HFF-Myc (cell line): ENCODE measurements at places on chromosomes 3 and 15.

GRCh38 chr15:59818336-59818735 is 129.2 kb upstream of the BNIP2 start:
- no peak for DNase-seq

DNA sequence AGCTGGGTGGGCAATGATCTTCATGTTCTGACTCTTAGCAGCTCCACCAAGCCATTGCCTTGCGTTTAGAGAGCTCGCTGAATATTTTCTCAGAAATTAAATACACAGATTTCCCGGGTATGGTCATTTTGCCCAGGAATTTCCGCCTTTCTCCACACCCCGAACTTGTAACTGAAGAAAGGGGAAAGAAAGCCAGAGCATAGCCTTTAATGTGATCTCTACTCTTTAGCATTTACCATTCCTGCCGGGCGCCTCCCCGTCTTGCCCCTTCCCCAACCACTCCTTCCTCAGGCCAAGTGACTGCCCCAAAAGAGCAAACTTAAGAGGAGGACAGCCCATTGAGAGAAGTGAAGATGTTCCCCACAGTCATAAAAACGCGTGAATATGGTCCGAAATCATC is 53.1 kb downstream of the LMCD1 start:
- DNase-seq: no peak

DNA sequence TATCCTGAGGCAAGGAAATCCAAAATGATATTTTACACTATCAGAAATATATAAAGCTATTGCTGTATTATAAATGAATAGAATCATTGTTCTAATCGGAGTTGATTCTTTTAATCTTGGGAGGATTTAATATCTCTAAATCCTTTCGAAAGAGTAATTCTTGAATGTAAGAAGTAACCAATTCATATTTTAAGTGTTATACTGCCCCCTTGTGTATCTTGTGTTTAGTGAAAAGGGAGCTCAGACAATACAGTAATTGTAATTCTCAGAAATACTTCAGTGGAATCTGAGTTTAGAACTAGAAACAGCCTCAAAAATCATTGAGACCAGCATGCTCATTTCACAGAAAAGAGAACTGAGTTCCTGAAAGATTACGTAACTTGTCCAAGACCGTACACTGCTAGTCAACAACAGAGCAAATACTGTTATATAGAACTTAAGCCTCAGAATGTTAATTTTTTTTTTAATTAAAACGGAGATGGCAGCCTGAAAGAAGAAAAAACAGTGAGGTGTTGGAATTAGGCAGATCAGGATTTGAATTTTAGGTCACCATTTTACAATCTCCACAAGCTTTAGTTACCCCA is 42.9 kb downstream of the PLCH1 start:
- peak; percentile 17 for DNase-seq

DNA sequence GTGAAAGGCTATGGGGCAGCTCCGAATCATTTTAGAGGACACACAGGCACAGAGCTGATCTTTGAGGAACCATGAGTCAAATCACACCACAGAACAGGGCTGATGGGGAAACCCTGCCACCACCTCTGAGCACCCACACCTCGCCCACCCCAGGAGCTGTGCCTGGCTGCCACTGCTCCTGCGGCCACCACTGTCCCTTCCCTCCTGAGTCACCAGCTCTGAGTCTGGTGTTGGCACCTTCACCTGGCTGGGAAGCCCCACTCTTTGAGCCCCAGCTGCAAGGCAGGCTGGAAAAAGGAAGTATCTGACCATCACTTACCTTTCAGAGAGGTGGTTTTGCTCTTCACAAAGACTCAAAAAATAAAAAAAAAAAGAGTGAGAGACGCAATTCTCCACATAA is 63.6 kb upstream of the MEF2A start:
- DNase-seq: no peak

DNA sequence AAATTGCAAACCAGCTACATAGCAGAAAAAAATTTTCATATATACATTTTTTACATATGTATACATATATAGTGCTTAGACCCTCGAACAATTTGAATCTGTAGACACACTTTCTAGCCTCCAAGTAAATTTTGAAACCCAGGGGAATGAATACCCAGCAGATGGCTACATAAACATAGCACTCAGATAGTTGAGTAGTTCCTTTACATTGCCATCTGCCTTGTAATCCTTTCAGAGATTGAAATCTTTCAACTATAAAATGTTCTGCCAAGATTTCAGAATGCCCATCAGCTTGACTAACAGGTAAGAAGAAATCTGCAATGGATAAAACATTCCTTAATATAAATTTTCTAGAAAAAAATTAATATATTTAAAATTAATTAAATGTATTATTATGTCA is 1333.5 kb upstream of the CADM2 start:
- no peak for DNase-seq

GRCh38 chr3:114122027-114122709 is 56.7 kb downstream of the DRD3 start:
- DNase-seq: no peak

GRCh38 chr3:117200962-117201361 is 491.4 kb downstream of the TUSC7 start:
- DNase-seq: no peak

- no peak for DNase-seq
Measured at GRCh38 chr3:38049358-38050126, 10.5 kb downstream of the DLEC1 start.

DNA sequence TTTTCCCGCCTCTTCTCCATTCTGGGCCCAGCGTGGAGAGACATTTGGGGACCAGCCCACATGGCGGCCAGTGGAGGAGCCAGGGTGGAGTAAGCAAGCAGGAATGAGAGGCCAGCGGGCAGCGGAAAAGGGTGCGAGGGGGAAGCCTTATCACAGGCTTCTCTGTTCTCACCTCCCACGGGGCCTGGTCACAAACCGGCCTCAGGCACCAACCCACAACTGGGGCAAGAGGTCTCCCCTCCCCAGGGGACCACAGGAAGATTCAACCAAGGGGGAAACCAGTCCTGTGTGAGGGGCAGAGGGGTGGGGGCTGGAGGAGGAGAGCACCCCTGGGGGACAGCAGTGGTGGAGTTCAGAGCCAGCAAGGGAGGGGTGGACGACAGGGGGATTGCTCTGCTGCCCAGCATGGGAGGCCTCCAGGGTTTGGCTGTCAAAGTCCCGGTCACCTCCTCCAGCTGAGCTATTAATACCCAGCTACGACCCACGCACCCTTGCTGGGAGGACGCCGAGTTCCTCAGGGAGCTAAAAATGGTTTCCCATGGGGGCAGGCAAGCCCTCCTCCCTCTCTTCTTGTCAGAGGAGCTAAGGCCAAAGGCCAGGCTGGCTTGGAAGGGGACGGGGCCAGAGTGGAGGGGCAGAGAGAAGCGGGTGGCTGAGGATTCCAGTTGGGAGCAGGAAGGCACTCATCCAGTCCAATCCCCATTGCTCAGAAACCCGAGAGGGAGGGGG is 23.8 kb upstream of the RPL29 start:
- no peak for DNase-seq

DNA sequence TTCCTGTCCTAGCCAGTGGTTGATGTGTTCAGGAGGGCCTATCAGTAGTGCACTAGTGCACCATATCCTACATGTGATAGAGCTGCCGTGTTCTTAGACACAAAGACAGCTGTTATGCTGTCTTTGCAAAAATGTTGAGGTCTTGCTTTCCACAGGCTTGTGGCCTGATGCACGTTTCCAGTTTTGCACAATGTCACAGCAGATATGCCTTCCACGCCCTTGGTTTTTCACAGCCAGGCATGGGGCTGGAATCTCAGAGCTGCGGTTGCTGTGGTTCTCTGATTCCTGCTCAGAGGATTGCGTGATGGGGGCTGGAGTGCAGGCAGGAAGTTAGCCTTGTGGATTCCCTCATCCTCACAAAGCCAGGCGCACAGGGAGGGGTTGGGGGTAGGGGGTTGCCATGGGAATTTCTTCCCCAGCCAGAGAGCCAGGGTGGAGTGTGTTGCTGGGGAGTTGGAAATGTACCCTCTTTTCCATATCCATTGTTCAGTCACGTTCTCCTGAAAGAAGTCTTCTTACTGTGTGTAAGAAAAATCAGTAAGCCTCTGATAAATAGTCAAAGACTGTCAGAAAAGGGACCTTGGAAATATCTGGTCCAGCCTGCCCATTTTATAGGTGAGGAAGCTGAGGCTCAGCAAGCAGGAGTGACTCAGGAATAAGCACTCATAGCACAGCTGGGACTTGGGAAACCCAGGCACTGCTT is 79.4 kb downstream of the SMAD3 start:
- DNase-seq: no peak

DNA sequence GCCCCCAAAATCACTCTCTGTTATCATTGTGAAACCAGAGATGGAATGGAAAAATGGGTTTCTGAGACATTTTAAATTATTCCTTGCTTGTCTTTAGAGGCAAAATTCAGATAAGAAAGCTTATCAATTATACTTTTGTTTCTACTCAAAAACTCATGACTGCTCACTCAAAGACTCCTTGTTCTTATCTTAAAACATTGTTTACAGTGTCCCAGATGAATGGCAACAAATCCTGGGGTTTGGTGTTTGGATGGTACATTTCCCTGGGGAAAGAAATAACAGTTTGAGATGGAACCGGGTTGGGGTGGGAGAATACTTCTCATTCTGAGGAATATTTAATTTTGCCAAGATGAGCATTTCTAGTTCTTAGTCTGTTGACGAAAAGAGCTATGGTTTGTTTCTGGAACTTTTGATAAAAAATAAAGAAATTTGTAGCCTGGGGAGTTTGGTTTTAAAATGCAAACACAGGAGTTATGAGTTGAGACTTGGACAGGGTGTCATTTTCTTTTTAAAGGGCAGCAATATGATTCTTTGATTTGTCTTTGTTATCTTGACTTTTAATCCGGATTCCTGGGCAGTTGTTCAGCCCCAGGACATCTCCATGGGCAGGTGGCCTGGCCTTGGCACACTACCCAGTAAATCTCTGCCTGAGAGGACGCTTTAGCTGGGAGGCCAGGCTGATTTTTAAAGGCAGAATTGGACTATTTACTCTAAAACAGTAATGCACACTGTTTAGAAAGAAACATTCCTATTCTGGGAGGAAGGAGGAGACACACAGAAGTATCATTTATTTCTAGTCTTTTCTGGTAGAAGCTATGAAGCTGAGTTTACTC is 32.4 kb downstream of the BTD start:
- no peak for DNase-seq

DNA sequence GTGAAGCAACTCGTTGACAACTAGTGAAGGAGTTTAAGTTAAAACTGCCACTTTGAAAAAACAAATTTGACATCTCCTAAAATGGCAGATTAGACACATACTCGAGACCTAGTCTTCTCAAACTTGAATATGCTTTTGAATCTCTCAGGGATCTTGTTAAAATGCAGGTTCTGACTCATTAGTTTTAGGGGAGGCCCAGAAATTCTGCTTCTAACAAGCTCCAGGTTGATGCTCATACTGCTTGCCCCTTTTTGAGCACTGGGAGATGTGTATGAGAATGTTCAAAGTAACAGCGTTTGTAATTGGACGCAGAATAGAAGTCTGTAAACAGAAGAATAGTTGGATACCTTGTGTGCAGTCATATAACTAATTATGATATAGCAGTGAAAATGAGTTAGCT is 1.6 kb downstream of the C3orf38 start:
- DNase-seq: no peak

DNA sequence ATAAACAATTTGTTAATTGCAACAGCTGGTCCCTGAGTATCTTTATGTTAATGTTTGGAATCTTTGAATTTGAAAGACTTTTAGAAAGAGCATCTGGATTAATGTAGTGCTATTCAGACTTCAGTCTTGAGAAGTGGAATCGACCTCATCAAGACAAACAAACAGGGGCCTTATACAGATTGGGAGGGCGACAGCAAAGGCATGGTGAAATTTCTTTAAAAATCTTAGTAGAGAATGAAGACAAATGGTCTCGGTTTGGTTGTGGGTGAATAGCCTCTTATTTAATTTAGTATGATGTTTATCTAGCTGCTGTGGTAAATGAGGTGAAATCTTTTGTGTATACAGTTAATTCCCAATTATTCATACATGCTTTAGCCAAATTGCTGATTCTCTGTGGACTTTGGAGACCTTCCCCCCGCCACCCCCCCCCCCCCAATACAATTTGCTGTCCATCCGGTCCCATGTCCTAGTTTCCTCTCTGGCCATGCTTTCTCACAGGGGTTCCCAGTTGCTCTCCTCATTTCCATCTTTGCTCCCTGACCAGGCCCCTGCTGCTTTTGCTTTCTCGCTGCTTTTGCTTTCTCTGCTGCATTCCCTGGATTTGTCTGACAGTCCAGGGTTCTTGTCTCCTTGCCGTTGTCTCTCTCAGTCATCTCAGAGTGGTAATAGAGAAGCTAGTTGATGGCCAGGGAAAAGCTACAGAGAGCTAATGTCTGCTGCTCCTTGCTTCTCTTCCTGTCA is 135.3 kb downstream of the FNDC3B start:
- no peak for DNase-seq

GRCh38 chr15:75197062-75197630 is 4.5 kb upstream of the C15orf39 start:
- DNase-seq: no peak

DNA sequence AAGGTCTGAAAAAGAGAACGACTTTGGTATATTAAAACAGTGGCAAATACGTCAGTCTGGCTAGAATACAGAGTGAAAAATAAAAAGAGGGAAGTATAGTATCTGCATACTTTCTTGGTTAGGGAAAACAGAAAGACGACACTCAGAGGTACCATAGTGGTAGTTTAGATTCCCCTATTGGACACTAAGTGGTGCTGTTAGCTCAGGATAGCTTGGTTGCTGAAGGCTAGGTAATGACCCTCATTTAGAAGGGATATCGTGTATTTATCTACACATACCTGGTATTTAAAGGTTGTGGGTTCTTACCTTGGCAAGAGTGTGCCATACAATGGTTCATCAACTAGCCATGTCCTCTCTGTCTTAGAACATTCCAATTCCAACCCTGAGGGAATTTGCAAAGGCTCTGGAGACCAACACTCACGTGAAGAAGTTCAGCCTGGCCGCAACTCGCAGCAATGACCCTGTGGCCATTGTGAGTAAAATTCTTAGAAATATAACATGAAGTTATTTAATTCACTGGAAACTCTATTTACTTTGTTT is 31.0 kb downstream of the TMOD2 start:
- DNase-seq: no peak

DNA sequence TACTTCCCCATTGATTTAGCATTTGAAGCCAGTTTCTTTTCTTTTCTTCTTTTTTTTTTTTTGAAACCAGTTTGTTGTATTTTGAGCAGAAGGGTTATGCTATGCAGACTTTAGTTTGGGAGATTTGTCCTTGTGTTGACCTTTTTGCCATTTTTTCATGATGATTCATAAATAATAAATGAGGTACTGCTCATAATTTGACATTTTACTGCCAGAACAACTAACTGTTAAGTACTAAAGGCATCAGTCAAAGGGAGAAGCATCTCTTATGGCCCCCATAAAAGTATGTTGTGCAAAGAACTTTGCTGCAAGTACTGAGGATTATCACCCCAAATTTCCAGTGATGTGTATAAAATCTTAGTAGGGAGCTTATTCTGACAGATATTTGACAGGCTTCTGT is 1.7 kb upstream of the GPR87 start:
- no peak for DNase-seq

DNA sequence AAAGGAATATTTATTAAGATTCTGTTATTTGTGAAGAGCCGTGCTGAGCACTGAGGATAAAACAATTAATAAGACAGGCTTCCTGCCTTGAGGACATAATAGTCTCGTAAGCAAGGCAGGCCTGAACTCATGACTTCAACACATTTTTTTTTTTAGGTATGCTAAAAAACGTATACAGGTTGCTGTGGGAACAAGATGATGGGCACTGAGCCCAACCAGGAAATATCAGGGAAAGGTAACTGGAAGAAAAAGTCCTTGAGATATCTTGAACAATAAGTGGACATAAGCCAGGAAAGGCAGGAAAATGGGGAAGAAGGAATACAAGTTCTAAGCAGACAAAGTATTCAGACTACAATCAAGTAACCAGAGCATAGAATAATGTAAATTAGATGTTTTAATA is 26.1 kb downstream of the CERS3 start:
- DNase-seq: no peak

- DNase-seq: no peak
Measured at GRCh38 chr3:112980080-112980479, 5.2 kb upstream of the CD200R1 start.
